Spleen (tissue), 13 donors: ENCODE measurements at places on chromosomes 4 and X.
A peak's percentile ranks its signal among the peaks of the same experiment; 100 is the strongest.

- DNase-seq = peak; percentile 79
These were observed 91.4 kb downstream of the BCOR start for GRCh38 chrX:40006106-40007017.

- no peak for DNase-seq
These were observed 4.1 kb downstream of the ZNF827 start for GRCh38 chr4:145934434-145935047.

DNA sequence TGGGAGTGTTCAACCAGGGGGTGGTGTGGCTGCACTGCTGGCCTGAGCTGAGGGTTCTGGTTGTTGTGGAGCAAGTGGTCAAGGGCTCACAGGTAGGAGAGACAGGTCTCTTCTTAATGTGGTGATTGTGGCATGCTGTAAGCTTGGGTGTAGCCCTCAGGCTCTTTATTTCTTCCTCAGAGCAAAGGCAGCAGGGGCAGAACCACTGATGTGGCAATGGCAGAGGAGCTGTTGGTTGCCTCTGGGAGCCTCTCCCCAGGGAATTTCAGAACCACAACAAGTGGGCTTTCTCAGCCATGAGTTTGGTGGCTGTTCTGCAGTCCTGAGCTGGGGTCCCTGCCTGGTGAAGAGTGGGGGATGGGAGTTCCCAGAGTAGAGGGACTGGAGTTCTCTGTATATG lies 1017.2 kb downstream of the SH3BGRL start:
- DNase-seq = peak; percentile 35

DNA sequence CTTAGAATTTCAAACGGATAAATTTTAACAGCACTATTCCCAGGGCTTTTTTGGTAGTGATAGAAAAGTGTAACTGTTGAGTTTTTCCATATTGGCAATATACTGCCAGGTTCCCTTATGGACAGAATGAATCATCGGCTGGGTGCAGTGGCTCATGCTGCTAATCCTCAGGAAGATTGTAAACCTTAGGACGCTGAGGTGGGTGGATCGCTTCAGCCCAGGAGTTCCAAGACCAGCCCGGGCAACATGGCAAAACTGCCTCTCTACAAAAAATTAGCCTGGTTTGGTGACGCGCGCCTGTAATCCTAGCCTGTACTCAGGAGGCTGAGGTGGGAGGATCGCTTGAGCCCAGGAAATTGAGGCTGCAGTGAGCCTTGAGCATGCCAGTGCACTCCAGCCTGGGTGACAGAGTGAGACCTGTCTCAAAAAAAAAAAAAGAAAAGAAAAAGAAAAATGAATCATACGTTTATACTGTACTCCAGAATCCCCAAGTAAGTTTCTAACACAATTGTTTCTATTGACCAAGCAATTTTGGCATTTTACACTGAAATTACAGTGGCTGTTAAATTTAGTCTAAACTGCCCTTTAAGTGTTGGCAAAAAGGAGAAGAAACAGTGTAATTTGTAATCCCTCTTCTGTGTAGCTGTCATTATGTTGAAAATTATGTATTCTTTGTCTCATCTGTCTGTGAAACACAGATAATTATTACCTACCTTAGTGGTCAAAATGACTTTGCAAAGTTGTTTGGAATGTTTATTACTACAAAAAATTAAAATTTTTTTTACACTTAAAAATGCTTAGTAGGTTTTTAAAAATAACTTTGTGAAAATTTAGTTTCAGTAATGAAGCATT lies 1.8 kb downstream of the SLC30A9 start:
- no peak for DNase-seq

- no peak for DNase-seq
These were observed 124.2 kb upstream of the EOLA2 start for GRCh38 chrX:150062292-150063137.

DNA sequence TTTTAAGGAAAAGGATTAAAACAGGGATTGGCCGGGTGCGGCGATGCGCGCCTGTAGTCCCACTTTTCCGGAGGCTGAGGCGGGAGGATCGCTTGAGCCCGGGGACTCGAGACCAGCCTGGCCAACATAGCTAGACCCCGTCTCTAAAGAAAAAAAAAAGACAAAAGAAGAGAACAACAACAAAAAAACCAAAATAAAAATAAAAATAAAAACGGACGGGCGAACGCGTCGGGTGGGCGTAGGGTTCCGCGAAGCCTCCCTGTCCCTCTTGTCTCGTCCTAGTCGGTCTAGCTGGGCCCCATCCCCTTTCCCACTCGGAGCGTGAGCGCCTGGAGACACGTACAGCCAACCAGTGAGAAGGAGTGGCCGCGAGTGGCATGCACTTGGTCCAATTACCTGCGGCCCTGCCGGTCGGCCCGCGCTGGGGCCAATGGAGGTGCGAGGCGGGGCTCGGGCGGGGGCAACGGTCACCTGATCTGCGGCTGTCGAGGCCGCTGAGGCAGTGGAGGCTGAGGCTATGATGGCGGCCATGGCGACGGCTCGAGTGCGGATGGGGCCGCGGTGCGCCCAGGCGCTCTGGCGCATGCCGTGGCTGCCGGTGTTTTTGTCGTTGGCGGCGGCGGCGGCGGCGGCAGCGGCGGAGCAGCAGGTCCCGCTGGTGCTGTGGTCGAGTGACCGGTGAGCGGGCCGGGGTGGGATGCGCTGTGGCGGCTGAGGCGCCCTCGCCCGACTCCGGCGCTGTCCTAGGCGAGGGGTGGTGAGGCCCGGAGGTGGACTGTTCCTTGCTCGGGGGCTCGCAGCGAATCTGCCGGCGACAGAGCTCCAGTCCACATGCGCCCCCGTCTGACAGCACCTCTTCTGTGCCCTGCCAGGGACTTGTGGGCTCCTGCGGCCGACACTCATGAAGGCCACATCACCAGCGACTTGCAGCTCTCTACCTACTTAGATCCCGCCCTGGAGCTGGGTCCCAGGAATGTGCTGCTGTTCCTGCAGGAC lies at the start of gene ATP6AP1:
ATP6AP1 (plus strand) TSS at position 502 of the 996 bp plus-strand sequence; CDS start at position 518, 16 bp downstream.
- DNase-seq = peak; percentile 94

- DNase-seq = no peak
These were observed 23.4 kb downstream of the CYTL1 start for GRCh38 chr4:4995908-4996265.

DNA sequence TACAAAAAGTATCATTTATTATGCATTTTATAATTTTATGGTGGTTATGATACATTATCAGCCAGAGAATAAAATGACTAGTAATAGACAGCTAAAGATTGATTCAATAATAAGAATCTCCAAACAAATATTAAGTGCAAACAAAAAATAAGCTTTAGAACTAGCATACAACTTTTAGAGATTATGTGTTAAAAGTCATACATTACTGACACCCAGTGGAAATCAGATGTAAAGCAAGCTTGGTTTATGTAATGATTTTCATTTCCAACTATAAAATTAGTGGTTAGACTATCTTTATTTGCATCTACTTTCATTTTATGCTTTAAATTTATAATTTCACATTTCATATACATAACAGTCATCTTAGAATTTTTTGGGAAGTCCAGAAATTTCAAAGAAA lies 57.7 kb downstream of the IL13RA2 start:
- no peak for DNase-seq
